ENCODE measurements at places on chromosomes 12 and 14.

DNA sequence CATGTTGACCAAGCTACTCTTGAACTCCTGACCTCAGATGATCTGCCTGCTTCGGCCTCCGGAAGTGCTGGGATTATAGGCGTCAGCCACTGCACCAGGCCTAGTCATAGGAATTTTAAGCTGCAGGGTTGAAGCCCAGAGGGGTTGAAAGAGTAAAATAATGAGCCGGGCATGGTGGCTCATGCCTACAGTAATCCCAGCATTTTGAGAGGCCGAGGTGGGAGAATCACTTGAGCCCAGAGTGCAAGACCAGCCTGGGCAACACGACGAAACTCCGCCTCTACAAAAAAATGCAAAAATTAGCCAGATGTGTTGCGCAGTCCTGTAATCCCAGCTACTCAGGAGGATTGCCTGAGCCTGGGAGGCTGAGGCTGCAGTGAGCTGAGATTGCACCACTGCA, 69.6 kb downstream of the GALNT8 start:
- DNase-seq = no peak

DNA sequence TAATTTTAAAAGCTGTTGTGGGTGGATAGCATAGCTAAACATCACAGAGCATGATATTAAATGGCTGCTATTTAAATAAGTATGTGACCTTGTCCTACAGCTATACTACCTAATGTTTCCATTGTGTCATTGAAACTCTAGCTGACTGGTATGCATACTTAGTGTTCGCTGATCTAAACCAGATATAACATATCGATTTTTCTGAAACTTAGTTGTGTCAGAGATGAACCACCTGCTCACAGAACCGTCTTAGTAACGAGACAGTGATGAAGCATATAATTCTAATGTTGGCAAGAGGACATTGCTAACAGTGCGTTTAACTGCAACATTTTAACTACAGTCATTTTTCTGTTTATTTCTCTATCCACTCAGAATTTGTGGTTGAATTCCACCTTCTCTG, 36.1 kb upstream of the NUAK1 start:
- DNase-seq = no peak

DNA sequence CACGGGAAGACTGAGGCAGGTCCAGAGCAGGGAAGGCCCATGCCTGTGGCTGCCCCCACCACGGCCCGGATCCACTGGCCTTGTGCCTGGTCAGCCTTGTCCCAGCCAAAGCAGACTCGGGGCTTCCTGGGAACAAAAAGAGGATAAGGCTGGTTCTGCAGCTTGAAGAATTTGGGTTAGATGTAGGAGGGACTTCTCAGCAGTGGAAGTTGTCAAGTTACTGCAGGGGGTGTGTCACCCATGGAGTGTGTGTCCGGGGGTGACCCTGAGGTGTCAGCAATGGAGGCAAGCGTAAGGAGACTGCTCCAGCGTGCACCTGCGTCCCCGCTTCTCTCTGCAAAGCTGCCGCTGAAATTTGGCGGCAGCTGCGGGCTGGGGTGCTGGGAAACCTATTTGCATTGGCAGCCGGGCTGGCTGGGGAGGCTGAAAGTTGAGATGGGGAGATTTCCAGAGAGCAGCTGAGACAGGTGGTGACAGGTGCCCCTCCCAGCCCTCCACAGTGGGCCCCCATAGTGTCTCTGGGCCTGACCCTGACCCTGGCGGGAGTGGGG, 12.5 kb upstream of the TNFAIP2 start:
- DNase-seq = no peak

- DNase-seq = no peak
Observed at GRCh38 chr12:124436366-124436765, 131.0 kb downstream of the NCOR2 start.

GRCh38 chr12:113103756-113104450, 31.7 kb downstream of the RASAL1 start:
- no peak for DNase-seq

- DNase-seq = no peak
Observed at GRCh38 chr14:33201116-33201515, 262.4 kb downstream of the NPAS3 start.

DNA sequence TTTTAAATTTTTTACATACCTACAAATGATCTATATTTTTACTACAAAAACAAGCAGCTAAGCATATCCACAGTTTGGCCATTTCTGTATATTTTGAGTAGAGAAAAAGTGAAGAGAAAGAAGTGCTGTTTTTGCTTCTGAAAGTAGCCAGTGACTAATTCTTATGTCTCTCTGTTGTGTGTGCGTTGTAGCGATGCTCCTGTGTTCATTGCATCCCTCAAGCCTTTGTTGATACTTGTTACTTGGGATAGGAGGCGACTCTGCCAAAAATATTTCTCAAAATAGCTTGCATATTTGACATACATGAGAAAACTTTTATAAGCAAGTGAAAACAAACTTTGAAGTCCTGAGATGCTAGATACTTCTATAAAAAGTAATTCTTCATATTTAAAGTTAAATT, 714.1 kb downstream of the FSCB start:
- DNase-seq = no peak

DNA sequence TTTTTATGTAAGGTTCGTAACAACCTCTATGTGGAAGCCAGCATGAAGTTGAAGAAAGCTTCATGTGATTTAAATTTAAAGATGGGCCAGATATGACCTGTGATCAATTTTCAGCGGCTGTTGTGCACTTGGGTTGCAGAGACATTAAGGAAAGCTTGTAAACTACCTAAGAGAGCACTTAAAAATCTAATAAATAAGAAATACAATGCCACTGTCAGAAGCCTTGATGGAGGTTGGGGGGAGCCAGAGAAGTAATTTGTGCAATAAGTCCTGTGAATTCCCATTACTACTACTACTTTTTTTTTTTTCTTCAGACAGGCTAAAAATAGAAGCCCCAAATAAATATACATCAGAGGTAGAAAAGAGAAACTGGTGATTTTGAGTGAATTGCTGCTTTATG, 30.3 kb upstream of the SLC24A4 start:
- DNase-seq = no peak

Measured in eye (tissue), 1 donor.